ENCODE measurements at places on chromosomes 2 and 18.

- DNase-seq, result no peak
Observed at GRCh38 chr18:21538230-21538629, 62.3 kb downstream of the ESCO1 start.

GRCh38 chr2:179377296-179377695 is 112.7 kb upstream of the SESTD1 start:
- no peak for DNase-seq

DNA sequence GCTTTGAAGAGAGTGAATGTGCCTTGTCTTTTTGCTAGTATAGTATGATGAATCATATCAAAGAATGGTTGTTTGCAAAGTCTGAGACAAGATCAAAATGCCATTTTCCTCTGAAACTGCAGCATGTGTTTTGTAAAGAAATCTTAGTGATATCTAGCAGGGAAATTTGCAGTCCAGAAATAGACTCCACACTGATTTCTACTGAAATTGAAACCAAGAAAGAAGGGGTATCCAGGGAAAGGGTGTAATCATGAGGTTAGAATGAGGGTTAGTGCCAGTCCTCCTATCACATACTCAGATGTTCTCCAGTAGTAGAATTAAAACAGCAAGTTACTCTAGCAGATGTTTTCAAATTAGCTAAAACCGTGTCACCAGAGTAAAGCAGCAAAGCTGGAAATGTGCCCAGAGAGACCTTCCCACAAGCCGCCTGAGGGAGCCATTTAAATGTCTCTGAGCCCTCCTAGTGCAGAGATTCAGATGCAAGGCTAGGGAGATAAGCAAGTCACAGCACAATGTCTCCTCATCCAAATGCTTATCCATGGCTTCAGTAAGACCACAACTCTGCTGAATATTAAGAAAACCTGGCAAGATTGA is 4.9 kb downstream of the DLGAP1 start:
- DNase-seq, result no peak

GRCh38 chr2:9102861-9103662 is 99.6 kb upstream of the MBOAT2 start:
- no peak for DNase-seq

DNA sequence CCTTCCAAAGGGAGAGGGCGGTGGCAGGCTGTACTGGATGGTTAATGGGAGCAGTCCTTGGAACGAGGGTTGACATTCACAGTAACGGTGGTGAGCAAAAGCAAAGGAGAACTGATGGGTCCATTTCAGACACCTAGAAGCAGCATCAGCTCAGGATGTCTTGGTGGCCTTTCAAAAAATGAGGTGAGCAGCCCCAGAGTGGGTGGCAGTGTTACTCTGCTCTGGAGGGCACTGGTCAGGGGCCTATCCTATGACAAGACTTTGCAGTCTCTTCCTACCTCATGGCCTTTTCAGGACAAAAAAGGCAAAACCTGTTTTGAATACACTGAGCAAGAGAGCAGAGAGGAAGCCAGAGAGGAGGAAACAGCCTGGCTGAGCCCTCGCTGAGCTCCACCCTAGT is 23.5 kb downstream of the CAPN14 start:
- DNase-seq, result no peak

DNA sequence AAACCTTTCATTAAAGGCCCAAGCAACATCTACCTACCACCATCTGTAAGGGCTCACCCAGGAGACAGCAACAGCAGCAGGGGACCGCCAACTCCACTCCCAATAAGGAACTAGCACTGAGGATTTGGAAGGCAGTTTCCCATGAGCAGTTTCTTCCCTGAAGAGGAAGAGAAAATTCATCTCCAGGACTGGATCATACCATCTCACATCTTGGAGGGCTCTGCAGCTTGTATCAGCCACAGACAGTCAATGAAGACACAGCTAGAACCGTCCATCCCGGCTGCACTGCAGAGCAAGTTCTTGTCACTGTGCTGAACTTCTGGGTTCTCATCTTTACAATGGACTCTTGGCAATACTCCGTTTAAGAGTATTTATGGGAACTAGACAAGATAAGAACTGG is 2.8 kb upstream of the GYPC start:
- no peak for DNase-seq

GRCh38 chr2:185644828-185645227 is 93.8 kb upstream of the FSIP2 start:
- no peak for DNase-seq

DNA sequence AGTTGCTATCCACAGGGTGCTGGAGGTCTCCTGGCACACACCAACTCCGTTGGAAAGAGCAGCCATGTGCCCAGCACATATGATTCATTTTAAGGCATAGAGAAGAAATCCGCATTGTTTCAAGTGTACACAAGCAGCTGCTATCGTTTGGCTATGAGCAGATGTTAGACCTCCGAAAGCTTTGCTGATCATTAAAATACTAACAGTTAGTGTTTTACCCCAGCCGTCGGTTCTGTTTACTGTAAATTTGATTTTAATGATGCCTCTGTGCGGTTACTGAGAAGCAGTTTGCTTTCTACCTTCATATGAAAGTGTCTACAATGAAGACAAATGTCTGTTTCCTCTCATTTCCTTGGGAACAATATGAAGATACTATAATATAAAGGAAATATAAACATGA is 154.9 kb downstream of the PTGR3 start:
- DNase-seq, result no peak

DNA sequence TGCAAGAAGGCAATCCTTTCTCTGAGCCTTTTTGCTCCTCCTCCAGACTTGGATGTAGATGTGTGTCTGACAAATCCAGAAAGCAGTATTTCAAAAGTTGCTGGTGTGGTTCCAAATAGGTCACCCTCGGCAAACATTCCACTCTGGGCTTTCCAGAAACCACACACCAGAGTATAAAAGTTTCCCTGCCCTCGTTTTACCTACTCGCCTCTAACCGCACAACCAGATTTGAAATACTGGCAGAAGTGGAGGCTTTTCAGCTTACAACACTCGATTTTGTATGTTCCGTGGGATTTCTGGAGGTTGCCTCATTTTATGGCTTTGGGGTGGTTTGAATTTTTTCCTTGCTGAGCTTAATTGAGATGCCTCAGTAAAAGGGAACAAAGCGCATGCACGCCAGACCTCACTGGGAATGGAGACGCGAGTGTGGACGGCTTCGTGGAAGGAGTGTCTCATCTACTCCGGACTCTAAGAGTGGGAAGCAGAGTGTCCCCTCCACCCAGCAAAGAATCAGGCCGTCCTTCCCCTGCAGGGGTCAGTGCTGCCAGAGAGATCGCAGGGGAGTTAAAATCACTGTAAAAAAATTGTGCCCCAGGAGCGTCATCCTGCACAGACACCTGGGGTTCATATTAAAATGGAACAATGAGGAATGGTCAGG is 44.0 kb upstream of the RPL31 start:
- no peak for DNase-seq

- no peak for DNase-seq
Observed at GRCh38 chr2:165274698-165275097, 35.5 kb downstream of the SCN2A start.
